NCI-H774 (cell line): ENCODE measurements at places on chromosomes 11 and 22.

- no peak for DNase-seq
These were observed 11.9 kb downstream of the CLPB start for GRCh38 chr11:72422414-72422813.

DNA sequence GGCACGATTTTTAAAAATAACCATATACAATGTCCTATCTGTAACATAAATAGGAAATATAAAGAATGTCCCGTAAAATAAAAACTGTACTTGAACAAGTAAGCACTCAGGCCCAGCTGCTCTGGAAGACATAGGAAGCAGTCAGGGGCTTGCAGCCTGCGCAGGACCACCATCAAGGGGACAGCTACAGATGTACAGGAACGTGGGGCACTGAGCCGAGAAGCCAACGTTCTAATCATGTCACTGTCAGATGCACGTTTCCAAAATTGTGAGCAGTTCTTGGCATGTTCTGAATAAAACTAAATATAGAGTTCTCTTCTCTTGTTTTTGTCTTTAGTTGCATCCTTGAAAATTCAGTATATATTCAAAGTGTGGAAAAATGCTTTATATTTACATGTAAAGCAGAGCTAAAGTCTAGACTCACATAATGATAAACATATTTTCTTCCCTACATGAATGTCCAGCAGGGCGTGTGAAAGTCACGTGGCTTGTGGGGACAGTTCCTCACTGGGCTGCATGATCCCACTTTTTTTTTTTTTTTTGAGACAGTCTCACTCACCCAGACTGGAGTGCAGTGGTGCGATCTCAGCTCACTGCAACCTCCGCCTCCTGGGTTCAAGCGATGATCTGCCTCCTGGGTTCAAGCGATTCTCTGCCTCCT is 28.4 kb upstream of the TSPAN18 start:
- DNase-seq, result no peak

GRCh38 chr11:24556693-24557092 is 59.8 kb downstream of the LUZP2 start:
- no peak for DNase-seq

DNA sequence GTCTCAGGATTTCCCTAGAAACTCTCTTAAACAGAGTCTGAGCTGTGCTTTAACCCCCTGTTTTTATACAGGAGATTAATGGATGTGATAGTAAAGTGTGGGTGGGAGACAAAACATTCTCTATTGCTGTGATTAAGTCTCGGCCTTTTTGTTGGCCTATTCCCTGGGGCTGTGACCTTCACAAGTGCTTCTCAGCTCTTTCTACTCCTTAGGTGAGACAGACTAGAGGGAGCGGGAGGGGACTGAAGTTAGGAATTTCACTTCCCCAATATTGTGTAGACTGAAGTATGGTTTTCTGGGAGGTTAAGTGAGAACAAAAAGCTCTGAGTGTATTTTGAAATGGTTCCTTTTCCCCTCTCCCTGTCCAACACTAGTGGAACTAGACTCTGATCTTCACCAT is 29.8 kb upstream of the OR8B8 start:
- no peak for DNase-seq

DNA sequence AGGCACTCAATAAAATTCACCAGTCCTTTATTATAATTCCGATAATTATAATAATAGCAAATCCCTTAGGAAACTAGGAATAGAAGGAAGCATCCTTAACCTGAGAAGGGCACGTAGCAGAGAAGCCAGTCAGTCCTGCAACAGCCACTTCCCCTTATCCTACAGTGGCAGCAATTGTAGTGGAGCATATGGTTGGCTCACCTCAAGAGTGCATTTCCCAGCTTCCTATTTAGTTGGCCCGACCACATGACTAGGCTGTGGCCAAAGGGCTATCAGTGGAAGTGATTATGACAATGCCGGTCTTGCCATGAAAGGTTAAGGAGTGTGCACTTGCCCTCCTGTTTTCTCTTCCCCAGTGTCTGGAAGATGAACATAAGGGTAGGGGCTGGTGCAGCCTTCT is 27.0 kb downstream of the TESMIN start:
- no peak for DNase-seq

DNA sequence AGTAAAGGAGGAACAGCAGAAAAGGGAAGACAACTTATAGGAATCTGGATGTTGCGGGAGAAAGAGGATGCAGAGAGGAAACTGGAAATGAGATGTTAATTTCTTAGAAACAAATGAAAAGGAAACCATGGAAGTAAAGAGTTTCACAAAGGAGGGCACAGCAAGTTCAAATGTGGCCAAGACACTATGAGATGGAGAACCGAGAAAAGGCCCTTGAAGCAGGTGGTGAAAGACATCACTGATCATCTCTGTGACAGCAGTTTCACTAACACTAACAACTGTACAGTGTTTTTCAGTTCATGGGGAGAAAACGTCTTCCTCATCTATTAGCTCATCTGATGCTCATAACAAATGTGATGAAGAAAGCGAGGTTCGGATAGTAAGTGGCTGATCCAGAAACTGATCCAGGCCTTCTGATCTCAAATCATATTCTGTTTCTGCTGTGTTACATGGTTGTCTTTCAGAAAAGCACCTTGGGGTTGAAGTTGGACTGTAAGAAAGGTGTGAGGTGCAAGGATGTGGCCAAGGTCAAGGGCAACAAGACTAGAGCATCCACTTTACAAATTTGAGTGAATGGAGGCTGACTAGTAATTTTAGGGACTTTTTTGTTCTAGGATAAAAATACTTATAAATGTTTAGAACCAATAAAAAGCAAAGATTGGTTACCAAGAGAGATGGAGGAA is 492.1 kb upstream of the CADM1 start:
- no peak for DNase-seq
